ENCODE measurements at places on chromosomes 4 and X.
A peak's percentile ranks its signal among the peaks of the same experiment; 100 is the strongest.

- no peak for DNase-seq
Observed at GRCh38 chr4:101205916-101206315, 141.4 kb downstream of the PPP3CA start.

- no peak for DNase-seq
Observed at GRCh38 chrX:129227366-129227765, 295.9 kb downstream of the SMARCA1 start.

- no peak for DNase-seq
Observed at GRCh38 chrX:20320461-20321159, 53.9 kb upstream of the RPS6KA3 start.

DNA sequence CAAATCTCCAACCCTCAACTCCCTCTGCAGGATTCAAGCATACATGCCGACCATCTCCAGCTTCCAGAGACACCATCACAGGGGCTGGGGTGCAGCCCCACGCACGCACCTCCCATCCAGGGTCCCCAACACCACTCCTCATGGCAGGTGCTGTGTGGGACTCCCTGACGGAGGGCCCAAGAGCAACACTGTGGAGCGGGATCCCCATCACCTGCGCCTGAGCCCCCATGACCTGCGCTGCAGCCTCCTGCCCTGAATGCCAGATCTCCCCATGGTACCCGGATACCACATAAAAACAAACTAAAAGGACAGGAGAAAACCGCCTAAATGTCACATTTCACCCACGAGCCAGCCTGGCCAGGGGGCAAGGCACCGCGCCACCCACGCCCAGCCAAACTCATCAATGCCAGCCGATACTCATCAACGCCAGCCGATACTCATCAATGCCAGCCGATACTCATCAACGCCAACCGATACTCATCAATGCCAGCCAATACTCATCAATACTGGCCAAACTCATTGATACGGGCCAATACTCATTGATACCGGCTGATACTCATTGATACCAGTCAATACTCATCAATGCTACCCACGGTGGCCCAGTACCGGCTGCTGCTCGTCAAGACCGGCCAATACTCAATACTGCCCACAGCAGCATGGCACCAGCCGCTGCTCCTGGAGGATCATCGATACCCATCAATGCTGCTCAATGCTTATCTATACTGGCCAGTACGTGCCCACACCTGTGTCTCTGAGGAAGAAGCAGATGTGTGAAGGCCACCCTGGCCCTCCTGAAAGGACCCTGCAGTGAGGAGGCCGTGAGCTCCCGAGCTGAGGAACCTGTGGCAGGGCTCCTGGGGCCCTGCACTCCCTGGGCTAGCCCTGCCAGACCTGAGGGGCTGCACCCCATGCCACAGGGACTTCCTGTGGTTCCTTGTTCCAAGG is 6.2 kb downstream of the CTBP1 start:
- peak; percentile 0 for DNase-seq

- no peak for DNase-seq
Observed at GRCh38 chr4:16113741-16114140, 29.9 kb upstream of the PROM1 start.

DNA sequence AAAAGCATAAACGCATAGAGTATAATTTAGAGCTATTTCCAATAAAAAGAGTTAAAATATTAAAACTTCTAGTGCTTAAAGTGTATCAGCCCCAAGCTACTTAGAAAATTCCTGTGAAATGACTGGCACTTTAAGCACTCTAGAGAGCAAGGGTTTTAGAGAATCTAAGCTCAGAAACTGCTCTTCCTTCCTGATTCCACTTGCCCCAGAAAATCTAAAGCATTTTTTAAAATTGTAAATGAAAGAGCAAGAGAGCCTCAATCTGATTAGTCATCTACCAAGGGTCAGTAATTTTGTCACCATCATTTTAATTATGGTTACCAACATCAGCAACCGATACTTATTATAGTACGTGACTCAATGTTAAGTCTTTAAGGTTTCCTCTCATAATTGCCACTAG is 25.0 kb downstream of the CTPS2 start:
- no peak for DNase-seq

GRCh38 chr4:88660446-88661294 is 37.0 kb downstream of the NAP1L5 start:
- no peak for DNase-seq

Data from thyroid gland (tissue), 4 donors.